ENCODE measurements at places on chromosomes 7 and 10.
A peak's percentile ranks its signal among the peaks of the same experiment; 100 is the strongest.

DNA sequence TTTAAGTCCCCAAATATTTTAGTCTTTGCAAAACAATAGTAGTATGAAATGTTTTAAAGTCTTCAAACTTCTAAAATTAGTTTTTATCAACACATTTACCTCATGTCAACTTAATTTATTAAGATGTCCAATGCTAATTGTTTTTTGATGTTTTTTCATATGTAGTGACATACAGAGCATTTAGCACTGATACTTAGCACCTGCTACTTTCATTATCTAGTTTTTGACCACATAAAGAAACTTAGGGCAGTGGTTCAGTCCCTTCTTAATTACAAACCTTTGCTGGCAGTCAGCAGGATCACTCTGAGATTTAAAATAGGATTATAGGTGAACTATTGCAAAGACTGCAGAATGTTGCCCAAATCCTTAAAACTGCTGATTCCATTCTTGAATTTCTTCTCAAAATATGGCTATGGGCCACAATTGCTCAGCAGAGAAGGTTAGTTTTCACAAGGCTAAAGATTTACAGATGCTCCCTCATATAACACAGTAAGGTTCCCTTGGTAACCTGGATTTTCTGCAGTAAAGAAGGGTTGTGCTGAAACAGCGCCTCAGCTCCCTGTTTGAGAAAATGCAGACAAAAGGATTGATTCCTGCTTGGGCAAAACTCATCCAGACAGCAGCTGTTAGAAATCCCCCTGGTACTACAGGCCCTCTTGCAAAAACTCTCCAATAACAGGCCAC lies 3.4 kb downstream of the GPR85 start:
- DNase-seq, result no peak

DNA sequence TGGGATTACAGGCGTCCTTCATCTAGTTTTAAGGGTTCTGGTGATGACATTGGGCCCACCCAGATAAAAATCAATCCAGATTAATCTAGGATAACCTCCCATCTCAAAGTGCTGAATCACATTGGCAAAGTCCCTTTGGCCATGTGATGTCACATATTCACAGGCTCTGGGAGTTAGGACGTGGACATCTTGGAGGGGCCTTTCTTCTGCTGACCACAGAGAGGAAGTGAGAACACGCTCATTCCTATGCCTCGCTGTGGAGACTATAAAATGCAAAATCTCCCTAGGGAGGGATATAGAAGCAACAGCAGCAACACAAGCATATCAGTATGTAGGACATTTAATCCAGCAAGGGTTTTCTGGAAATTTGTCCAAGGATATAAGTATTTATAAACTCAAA lies 266.0 kb upstream of the PITRM1 start:
- no peak for DNase-seq

- peak; percentile 4 for DNase-seq
These were observed 996 bp downstream of the ADAM12 start for GRCh38 chr10:126387041-126387921.

DNA sequence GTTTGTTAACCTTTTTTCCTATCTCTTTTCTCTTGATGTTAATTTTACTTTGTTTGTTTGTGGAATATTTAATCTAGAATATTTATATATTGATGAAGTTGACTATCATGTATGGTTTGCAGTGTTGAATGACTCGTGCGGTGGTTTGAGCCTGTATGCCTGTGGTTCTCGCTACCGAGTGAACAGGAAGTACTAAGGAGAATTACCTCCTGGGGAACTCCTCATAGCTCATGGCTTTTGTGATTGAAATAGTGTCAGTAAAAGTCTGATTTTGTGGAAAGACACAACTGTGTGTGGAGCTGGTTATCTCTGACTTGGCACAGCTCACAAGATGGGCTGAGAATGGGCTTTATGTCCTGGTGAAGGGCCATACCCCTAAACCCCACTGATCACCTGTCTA lies 498.6 kb downstream of the GLRX3 start:
- DNase-seq, result no peak

DNA sequence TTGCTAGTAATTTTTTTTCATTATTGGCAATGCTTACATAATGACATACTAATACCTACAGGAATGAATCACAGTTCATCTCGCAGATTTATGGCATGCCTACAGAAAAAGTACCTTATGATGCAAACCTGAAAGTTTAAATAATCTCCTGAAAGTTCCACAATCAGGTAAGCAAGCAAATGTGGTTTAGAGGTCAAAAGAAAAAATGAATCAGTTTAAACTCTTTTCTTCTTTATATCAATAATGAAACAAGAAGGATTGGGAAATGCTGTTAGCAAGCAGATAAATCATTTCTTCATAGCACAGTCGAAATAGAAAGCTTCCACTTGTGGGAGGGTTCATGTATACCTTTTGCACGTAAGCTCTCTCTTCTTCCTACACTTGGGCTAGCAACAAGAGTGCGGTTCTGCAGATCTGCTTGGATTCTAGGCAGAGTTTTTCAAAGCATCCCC lies 53.7 kb upstream of the MTPN start:
- DNase-seq, result no peak

DNA sequence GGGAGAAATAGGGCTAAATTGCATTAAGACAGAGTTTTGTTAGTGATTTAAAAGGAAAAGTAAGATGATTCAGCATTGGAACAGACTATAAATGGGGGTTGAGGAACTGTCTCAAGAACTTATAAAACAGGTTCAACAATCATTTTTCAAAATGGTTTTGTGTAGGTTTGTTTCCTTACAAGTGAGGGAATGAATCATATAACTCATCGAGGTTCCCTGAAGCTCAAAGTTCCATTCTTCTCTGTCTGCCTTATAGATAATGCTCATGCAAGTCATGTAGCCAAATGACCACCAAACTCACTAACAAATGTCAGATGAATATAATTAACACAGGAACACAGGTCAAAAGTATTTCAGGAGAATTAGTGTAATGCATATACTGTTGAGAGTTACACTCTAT lies 27.7 kb downstream of the ADAM22 start:
- no peak for DNase-seq

DNA sequence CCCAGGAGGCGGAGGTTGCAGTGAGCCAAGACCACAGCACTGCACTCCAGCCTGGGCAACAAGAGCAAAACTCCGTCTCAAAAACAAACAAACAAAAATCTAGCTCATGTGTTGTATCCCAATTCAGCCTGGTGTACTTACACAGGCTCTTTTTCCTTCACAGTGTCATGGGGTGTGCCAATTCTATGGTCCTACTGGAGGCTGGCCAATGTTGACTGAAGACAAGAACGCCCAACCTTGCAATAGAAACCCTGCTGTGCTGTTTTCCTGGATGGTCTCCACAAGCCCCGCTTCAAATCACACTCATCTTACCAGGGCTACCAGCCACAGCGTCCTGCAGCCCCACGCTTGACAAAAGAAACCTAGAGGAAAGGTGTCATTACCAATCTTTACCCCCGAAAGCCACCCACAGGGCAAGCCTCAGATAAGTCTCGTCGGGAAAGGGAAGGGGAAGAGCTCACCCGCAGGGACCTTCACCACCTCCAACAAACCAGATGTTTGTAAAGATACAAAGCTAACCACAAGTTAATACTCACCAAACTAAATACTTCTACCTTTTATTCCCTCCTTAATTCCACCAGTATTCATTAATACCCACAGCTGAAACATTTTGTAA lies 64.8 kb downstream of the TNS3 start:
- DNase-seq, result peak; percentile 53

- DNase-seq, result no peak
These were observed 260.1 kb downstream of the CCDC3 start for GRCh38 chr10:12741360-12741804.

- DNase-seq, result peak; percentile 29
These were observed 108.5 kb upstream of the TMEM168 start for GRCh38 chr7:112898432-112899290.

DNA sequence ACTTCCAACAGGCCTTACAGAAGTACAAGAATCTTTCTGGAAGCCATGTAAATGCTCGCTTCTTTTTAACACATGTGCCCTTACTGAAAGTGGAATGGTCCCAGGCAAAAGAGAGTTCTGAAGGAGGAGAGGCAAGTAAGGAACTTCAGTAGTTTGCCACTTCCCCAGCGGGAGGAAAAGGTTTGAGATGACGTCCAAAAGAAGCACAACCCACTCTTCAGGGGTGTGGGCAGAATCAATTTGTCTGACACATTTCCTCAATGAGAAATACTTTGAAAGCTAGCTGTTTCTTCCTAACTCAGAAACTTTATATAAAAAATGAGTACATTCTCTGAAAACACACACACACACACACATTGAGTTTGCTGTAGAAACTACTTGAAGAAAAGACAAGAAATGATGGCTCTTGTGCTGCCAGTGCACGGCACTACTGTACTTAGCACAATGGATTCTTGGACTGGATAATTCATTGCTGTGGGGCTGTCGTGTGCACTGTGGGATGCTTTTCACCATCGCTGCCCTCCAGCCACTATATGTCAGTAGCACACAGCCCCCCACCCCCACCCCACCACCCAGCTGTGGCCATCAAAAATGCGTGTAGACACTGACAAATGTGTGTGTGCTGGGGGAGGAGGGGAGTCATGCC lies 183.0 kb downstream of the SRPK2 start:
- DNase-seq, result no peak

- DNase-seq, result no peak
These were observed 4.0 kb downstream of the RADIL start for GRCh38 chr7:4879396-4880081.

Measured in GDM1 (cell line).